ENCODE measurements at places on chromosomes 16 and 17.

- no peak for DNase-seq
Observed at GRCh38 chr16:62038646-62039045, 2.4 kb upstream of the CDH8 start.

DNA sequence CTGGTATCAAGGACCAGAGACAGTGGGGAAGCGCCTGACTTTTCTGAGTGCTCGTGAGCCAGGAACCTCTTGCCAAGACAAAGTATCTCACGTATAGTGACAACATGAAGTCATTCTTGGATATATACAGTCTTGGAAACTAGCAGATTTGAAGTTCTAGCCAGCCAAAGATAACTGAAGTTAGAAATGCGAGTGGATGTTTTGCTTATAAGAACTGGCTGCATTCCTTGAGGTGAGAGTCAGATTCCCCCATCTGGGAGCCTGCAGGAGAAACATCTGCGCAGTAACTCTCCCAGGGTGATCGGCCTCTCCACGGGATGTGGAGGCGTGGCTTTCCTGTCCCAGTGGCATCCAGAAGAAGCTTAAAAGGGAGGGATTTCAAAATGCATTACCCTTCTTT is 89.8 kb downstream of the SHISA6 start:
- peak; percentile 5 for DNase-seq

DNA sequence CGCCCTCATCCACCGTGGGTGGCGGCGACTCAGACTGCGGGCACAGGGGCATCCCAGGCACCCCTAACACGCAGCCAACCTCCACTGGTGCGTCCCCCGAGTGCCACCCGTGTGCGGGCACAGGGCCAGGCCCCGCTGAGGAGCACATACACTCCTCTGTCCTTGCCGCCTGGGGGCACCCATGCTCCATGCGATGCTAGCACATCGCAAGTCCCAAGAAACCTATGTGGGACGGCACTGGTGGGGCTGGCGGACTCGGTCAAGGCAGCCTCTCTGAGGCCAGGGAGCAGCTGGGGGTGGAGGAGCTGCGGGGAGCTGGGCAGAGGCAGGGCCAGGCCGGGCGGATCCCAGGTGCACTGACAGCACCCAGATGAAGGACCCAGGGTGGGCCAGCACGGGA is 4.0 kb downstream of the ZNF598 start:
- DNase-seq: no peak

GRCh38 chr16:79593074-79593531 is 7.4 kb downstream of the MAF start:
- no peak for DNase-seq

GRCh38 chr17:13947499-13947898 is 121.8 kb upstream of the COX10 start:
- DNase-seq: no peak

DNA sequence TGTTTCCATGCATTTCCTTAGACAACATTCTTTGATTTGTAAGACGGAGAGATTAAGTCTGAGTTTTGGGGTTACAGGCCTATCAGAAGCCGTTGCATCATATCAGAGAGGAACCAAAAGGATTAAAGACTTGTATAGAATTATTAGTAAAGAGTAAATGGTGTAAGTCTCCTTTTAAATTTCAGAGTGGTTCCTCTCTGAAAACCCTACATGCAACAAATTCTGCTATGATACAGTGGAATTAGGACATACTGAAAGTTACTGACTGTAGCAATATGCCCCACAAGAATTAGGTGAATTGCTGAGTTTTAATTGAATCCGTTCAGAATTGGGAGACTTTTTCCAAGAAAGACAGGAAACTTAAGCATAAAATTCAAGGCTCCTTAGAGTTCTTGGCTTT is 221.6 kb downstream of the FTO start:
- no peak for DNase-seq

DNA sequence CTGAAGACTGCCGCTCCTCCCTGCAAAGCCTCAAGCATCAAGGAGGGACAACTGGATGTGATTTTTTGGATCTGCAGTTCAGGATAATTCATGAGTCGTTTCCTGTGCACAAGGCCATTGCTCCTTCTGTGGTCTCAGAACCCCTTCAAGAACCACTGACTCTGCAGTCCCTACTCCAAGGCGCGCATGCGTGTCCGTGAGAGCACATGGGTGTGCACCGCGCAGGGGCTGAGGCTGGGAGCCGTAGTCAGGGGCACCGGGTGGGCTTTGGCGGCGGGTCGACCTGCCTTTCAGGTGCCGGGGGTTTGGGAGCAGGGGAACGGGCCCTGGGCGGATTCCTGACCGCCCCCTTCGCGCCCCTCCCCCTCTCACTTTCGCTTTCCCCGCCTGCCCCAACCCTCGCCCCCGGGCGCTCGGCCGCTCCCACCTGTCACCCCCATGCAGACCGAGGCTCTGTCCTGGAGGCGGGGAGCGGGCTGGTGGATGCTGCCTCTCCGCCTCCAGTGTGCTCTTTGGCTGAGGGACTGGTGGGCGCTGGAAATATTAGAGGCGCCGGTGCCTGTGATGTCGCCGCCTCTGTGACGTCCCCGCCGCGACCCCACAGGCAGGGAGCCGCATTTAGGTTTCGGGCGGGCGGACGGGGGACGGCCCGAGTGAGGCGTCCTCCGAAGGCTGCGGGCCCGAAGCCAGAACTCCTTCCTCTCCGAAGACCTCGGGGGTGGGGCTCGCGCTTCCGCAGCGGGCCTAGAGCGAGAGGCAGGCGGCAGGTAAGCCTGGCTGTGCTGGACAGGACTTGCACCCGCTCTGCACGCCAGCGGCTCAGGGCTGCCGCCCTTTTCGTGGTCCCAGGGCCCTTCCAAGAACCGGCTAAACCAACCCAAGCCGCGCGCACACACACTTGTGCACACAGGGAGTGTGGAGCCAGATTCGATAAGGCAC is at the start of gene SPATA32:
TSS of gene SPATA32 (minus strand) at position 518 of the 939 bp plus-strand sequence. CDS start at position 440, 78 bp downstream.
- no peak for DNase-seq

GRCh38 chr16:81432937-81433557 is 11.6 kb upstream of the CMIP start:
- DNase-seq: no peak

DNA sequence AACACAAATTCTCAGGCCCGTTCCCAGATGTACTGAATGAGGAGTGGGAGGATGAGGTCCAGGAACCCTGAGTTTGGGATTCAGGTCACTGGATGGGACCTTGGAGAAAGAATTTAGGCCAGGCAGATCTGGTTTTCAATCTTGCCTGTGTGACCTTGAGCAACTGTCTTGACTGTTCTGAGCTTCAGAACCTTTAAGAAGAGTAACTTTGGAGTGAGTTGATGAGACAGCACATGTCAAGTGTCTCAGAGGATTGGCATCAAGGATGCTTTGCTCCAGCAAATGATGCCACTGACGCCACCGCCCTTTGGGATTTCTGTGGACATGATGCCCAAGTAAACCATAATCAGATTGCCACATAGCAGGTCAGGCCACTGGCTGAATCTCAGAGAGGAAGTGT is 56.2 kb upstream of the DNAJA2 start:
- no peak for DNase-seq

DNA sequence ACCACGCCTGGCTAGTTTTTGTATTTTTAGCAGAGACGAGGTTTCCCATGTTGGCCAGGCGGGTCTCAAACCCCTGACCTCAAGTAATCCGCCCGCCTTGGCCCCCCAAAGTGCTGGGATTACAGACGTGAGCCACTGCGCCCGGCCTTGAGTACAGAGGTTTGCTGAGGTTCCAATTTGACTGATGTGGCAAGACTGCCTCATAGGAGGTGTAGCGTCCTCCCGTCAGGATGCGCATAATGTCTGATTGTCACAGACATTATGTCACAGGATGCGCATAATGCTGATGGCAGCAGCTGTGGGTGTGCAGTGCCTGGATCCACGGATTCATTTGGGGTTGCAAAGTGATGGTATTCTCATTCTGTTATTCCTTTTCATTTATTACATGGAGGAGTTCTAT is 45.2 kb downstream of the HAPSTR1 start:
- no peak for DNase-seq

- DNase-seq: no peak
Observed at GRCh38 chr16:62135911-62136310, 99.7 kb upstream of the CDH8 start.

- peak; percentile 14 for DNase-seq
Observed at GRCh38 chr17:1882836-1883235, 53.0 kb downstream of the RPA1 start.

- no peak for DNase-seq
Observed at GRCh38 chr16:75264457-75264998, 13.1 kb upstream of the BCAR1 start.

- DNase-seq: peak; percentile 18
Observed at GRCh38 chr16:58511933-58512815, 3.1 kb upstream of the SETD6 start.

GRCh38 chr16:24624102-24624501 is 84.7 kb downstream of the RBBP6 start:
- DNase-seq: no peak

DNA sequence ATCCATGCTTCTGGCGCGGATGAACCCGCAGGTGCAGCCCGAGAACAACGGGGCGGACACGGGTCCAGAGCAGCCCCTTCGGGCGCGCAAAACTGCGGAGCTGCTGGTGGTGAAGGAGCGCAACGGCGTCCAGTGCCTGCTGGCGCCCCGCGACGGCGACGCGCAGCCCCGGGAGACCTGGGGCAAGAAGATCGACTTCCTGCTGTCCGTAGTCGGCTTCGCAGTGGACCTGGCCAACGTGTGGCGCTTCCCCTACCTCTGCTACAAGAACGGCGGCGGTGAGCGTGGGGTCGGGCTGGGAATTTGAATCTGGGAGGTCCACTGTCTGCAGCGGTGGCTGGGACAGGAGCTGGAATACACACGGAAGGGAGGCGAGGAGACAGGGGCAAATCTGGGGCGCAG is 904 bp downstream of the SLC6A2 start:
- DNase-seq: no peak

GRCh38 chr17:29420128-29420527 is 30.0 kb downstream of the TAOK1 start:
- no peak for DNase-seq

GRCh38 chr16:85028685-85029407 is 1.3 kb downstream of the KIAA0513 start:
- DNase-seq: no peak

DNA sequence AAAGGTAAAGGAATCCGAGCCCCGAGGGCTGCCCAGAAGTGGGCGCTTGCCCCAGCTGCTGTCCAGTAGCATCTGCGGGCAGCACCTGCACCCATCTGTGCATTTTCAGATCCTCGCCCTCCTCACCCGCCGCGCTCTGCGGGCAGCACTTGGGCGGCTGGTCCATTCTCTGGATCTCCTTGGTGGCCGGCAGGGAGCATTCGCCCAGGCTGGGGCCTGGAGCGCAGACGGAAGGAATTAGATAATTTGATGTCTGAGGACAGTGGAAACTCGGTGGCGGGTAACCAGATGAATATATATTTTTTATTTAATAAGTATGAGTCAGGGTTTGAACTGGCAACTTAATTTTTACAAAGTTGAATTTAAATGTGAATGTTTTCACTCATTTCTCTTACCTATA is 88.5 kb downstream of the NPIPB11 start:
- no peak for DNase-seq

DNA sequence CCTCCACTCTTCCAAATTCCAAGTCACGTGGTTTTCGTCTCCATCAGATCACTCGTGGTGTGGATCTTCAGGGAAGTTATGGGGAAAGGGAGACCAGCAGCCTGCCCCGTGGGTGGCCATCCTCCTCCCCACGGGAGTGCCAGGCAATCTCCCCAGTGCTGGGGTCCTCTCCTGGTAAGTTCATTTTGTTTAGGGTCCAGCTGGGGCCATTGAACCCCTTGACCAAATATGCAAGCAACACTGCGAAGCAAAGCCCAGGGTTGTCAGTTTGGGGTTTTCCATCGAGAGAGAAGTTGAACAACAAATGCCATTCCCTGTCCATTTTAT is 4.1 kb upstream of the LCMT1 start:
- no peak for DNase-seq

DNA sequence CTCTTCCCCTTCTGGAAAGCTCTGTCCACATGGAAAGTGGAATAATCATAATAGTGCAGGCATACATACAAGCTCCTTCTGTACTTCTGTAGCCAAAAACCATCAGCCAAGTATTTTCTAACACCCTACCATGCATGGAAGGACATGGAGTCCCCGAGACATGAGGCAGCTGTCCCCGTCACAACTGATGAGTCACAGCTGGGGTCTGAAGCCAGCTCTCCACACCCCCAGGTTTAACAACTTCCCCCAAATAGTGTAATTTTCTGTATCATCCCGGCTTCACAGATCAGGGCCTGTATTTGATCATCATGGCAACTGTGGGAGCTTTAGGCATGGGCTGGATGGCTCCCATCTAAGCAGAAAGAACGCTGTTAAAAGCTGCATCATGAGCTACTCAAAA is 16.6 kb downstream of the C16orf96 start:
- DNase-seq: no peak

- no peak for DNase-seq
Observed at GRCh38 chr16:58461056-58461455, 38.9 kb upstream of the NDRG4 start.

DNA sequence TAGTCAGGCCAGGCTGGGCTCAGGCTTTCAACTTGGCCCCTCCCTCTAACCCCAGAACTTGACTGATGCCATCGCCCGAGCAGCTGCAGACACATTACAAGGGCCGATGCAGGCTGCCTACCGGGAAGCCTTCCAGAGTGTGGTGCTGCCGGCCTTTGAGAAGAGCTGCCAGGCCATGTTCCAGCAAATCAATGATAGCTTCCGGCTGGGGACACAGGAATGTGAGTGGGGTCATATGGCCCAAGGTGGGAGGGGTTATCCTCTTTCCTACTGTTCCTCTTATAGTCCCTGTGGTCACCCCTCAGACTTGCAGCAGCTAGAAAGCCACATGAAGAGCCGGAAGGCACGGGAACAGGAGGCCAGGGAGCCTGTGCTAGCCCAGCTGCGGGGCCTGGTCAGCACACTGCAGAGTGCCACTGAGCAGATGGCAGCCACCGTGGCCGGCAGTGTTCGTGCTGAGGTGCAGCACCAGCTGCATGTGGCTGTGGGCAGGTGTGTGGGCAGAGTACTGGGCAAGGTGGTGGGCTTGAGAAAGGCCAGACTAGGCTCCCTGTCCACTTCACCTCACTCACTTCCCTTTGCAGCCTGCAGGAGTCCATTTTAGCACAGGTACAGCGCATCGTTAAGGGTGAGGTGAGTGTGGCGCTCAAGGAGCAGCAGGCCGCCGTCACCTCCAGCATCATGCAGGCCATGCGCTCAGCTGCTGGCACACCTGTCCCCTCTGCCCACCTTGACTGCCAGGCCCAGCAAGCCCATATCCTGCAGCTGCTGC is 2.1 kb upstream of the NRN1L start:
- no peak for DNase-seq

DNA sequence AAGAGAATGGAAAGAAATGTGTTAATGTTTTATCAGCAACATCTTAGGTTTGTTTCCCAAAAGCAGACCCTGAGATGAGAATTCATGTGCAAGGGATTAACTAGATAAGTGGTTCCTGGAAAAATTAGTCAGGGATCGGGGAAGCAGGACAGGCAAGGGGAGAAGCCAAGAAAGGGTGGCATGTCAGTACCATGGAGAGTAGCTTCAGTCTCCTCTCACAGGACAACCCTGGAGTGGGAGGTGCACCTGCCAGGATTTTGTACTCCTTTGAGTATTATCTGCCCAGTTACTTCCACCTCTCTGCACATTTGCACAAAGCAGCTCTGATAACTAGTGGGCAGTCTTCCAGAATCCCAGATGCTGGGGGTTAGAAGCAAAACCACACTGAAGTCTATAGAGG is 117.0 kb downstream of the RGS9 start:
- DNase-seq: no peak

Data from fibroblast of the conjunctiva (primary cell).